HepG2 (cell line): ENCODE measurements at places on chromosomes 5 and 9.

DNA sequence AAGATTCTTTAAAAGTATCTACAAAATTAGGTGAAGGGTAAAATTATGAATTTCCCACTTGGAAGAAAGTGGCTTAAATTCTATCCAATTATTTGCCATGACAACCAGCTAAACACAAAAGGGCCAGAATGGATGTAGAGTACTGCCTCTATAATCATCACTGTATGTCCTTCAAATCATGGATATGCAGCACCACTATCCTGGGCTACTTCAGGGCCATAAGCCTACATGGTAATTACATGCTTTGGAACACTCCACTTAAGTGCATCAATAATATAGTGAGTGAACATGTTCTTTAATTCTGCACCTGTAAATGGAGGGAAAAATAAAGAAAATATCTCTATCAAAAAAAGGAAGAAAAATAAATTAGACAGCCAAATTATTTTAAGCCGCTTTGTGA, 575.2 kb downstream of the ISL1 start:
- no peak for DNase-seq

- no peak for DNase-seq
These were observed 189.8 kb upstream of the BRINP1 start for GRCh38 chr9:119559056-119559455.

- DNase-seq, result no peak
These were observed 97.9 kb downstream of the FSTL4 start for GRCh38 chr5:133514456-133514855.

DNA sequence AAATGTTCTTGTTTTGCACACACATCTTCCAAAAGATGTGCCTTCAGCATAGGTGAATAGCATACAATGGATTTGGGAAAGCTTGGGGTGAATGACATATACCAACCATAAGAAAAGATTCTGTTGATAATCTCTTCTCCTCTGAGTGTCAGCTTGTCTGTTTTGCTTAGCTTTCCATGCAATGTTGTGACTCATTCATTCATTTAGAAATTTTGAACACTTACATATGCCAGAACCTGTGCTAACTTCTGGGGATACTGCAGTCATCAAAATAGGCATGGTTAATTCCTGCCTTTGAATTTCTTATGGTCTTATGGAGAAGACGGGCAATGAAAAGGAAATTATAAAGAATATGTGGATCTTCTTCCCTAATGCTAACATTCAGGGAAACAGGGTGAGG, 14.1 kb downstream of the ADRB2 start:
- DNase-seq, result no peak

GRCh38 chr5:91224969-91225368, 158.1 kb downstream of the ARRDC3 start:
- no peak for DNase-seq

DNA sequence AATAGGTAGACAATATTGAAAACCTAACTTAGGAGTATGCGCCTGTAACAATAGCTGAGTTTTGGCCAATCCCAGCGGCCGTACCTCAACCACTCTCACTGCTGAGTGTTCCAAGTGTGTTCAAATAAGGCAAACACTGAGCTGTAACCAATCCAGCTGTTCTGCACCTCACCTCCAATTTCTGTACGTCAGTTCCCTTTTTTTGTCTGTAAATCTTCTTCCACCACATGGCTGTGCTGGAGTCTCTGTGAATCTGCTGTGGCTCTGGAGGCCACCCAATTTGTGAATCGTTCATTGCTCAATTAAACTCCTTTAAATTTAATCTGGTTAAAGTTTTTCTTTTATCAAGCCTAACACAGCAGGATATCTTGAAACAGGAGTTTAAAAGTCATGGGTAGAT, 116.3 kb downstream of the SLC28A3 start:
- DNase-seq, result no peak

DNA sequence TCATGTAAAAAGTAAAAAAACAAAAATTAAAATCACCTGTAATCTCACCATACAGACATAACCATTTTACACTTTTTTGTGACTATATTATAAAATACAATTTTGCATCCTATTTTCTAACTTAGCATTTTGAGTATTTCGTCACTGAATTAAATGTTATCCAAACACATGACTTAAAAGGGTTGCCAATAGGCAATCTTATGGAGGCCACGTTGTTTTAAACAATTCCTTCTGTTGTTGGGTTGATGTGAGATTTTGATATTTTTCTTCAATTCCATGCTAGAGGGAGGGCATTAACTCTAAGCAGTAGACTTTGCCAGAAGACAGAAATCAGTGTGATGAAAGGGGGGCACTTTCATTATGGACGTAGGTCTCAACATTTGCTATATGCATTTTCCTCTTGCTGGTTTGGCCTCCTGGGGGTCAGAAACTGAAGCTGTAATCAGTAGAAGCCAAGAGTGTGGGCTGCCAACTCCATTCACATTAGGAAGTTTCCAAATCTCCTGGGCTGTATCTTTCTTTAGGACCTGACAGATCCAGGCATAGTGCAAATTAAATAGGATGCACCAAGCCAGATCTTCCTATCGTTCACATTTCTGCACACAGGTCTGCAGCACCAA, 614.2 kb upstream of the CLINT1 start:
- DNase-seq, result no peak

DNA sequence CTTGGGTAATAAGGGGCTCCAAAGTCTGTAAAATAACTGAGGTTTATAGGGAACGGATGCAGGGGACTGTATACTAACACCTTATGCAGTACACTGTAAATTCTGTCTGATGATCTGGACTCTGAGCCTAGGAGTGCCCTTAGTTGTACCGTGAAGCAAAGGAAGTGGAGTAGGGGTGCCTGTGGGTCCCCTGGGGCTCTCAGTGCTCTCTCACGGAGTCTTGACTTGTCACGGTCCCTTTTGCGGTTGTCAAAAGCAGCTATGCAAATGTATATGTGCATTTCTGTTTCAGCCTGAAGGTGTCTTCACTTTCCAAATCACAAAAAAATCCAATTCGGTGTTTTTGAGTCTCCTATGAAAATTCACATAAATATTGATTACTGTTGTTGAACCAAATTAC, 17.8 kb downstream of the DMRT1 start:
- no peak for DNase-seq

GRCh38 chr5:77981820-77982219, 205.7 kb upstream of the TBCA start:
- no peak for DNase-seq

DNA sequence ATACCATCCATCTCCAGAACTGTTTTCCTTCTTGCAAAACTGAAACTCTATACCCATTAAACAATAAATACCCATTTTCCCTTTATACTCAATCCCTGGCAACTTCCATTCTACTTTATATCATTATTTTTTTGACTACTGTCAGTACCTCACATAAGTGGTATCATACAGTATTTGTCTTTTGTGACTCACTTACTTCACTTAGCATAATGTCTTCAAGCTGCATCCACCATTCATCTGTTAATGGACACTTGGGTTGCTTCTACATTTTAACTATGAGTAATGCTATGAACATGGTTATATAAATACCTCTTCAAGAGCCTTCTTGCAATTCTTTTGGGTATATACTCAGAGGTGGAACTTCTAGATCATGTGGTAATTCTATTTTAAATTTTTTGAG, 11.6 kb upstream of the TYRP1 start:
- no peak for DNase-seq

DNA sequence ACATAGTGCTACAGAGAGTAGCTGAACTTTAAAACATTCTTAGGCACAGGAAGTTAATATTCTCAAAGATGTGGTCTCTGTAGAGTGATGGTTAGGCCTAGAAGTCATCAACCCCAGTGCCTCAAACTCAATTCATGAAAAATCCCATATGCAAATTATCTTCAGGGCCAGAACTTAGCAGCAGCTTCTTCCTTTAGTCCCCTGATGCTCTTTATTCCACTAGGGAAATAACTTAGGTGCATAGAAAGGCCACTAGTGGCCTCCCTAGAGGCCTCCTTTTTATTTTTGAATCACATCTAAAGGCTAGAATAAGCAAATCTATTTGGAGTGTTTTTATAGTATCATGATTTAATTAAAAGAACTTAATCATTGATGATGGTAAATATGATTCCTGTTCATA, 88.3 kb downstream of the GIN1 start:
- DNase-seq, result no peak

DNA sequence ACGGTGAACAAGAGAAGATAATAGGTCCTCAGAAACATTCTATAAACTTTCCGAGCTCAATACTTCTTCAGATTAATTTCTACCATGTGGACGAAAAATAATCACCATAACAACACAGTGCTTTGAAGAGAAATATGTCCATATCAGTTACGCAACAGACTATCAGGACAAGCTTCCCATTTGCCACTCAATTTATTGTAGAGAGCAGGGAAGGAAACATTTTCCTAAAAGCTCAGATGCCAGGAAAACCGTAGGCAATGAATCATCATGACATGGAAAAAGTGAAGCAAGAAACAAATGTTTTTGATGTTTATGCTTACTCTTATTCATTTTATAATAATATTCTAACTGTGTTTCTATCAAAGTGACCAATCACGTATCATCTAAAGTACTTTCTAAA, 87.6 kb downstream of the S1PR3 start:
- no peak for DNase-seq

DNA sequence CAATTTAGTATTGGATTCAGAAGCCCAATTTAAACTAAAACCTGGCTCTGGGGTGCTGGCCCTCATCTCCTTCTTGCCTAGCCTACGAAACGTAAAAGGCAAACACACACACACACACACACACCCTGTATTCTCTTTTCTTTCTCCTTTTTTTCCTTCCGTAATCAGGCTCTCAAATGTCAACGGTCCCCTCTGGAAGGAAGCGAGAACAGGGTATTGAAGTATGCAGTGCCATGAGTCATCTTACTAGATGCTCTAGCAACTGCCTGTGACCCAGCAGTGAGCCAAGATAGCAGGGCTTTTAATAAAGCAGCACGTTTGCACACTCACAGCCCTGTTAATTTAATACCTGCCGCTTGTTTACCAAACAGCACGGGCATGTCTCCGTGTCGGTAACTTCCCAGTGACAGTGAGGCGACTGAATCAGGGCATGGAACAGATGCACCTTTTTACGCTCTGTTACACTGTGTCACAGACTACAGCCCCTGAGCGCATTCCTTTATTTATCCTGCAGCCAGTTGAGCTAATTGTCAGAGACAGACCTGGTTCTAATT, 243.8 kb downstream of the BNC2 start:
- DNase-seq, result no peak

DNA sequence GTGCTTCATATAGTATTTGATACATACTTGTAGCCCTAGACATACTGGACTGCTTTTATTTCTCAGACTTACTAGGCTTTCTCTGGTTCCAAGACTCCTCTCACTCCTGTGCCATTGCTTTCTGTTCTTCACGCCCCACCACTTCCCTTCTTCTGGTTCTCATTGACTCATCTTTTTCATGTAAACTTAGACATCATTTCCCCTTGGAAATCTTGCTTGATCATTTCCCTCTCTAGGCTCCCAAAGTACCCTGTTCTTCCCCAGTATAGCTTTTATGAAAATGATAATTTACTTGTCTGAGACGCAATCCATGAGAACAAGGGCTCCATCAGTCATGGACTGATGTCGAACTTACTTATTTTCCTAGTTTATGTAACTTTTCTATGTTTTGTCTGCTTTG, 83.5 kb downstream of the TLR4 start:
- DNase-seq, result no peak

DNA sequence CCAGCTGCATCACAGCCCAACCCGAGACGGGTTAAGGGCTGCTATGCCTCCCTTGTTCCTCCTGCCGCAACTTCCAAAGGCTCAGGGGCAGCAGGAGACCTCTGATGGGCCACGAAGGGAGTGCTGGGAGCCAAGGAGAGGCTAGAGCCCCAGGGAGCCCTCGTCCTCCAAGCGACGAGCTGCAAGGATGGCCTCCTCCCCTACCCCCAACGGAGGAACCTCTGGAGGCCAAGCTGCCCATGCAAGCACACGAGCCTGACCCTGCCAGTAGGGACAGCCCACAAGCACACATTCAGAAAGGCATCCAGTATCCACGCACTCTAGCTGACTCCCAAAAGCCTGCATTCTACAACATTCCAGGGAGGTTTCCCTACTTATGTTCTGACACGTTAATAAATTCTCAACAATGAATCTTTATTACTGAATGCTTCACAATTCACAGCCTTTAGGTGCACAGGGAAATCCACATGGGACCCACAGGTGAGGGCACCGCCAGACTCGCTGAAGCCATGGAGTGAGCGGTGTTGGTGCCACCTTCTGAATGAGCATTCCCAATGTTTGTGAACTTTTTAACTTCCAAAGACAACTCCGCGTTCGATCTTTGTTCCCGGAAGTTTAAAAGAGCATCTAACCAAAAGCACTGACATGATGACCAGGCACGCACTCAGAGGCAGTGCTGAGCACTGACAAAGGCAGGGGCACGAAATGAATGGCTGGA, 28.7 kb downstream of the IPPK start:
- no peak for DNase-seq

GRCh38 chr9:109969573-109970237, 189.7 kb downstream of the PALM2AKAP2 start:
- DNase-seq, result no peak

GRCh38 chr5:128146671-128147070, 63.1 kb downstream of the SLC12A2 start:
- no peak for DNase-seq

DNA sequence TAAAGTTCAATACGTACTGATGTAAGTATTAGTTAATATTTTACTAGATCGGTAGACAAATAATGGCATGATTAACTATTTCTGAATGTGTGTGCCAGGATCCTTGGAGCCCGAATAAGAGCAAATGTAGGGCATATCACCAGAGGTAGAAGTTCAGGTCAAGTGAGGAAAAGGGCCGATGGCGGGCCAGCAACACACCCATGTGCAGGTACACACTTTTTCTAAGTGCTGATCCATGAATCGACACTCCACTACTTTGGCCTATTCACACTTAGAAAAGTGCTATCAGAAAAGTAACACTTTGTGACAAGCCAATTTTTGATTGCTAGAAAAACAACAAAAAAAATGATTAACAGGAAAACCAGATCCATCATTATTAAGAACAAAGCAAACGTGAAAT, 150.3 kb downstream of the AUH start:
- DNase-seq, result no peak

- DNase-seq, result no peak
These were observed 46.6 kb downstream of the SLC12A7 start for GRCh38 chr5:1065143-1065750.

DNA sequence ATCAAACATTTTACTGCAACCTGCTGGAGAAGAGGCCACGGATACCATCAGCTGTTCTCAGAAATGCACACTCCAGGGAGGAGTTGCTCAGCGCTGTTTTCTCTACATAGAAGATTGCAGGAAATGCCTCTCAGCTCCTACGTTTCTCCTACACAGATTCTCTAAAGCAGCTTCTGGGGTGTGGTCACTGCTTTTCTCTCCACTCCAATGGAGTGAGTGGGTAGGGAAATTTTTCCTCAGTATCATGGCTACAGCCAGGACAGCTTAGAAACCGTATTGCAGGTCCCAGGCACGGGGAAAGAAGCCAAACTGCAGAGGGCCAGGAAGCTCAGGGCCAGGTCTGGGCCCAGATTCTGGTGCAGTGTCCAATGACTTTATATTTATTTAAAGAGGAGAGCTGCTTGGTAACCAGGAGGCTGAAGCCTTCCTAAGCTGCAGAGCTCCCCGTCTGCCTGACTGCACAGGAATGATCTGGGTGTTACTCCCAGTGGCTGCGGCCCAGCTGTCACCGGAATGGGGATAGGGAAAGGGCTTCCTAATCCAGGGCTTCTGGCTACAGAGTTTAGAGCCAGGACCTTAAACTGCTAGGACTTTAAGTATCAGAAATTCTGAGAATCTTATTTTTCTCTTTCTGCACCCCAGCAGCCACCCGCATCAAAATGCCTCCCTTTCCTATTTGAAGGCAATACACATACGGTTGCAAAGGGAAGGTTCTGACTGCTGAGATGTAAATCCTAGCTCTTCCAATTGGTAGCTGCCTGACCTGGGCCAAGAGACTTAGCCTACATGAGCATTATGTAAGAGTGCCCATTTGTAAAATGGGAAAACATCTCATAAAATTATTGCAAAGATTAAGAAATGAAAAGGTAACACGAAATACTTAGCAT, 1.4 kb upstream of the SPTAN1 start:
- no peak for DNase-seq
